HEK293T (cell line): ENCODE measurements at places on chromosomes 5 and 9.

DNA sequence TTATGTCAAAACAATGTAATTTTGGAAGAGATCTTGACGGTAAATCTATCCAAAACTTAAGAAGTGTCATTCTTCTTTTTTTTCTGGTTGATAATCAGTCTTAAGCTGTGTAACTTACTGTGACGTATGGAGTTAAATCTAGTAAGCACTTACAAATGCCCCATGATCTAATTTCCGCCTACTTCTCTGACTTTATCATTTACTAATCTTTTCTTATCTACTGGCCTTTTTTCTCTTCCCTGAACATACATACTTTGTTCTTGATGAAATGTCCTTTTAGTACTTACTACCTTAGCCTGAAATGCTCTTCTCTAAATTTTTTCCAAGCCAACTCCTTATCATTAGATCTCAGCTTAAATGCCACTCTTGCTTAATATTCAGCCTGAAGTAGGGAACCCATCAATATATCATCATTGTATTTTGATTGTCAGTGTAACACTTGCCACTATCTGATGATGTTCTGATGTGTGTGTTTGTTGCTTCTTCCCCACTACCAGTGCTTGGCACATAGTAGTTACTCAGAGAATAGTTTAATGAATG is 27.6 kb downstream of the AP3S1 start:
- no peak for DNase-seq

DNA sequence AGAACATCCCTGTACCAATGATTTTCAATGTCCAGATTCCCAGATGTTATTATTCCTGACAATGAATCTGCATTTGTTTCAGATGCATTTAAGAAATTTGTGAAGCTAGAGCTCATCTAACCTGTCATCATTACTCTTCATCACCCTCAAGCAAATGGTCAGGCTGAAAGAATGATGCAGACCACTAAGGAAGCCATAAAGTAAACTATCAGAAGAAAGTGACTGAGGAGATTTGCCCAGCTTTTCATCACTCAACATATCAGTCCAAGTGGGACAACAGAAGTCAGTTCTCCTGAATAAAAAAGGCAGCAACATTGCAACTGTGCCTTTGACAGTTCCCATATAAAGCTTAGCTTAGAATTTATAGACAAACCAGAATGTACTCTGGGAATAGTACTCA is 419.9 kb downstream of the PDE4D start:
- no peak for DNase-seq

GRCh38 chr9:129321286-129322021 is 143.4 kb upstream of the IER5L start:
- no peak for DNase-seq

GRCh38 chr9:78938821-78939220 is 632.9 kb upstream of the TLE4 start:
- no peak for DNase-seq

GRCh38 chr5:134398609-134399155 is 13.0 kb downstream of the CDKN2AIPNL start:
- DNase-seq: no peak
